Aorta (tissue), 5 donors: ENCODE measurements at places on chromosomes 6 and 20.

- no peak for DNase-seq
- H3K27ac ChIP-seq: no peak overlapping the region
- no peaks in the 10 kb centered on the region for H3K4me1 ChIP-seq
- peaks cover 2% of the 10 kb centered on the region for H3K27me3 ChIP-seq
Measured at GRCh38 chr20:40082436-40082835, 606.6 kb downstream of the MAFB start.

DNA sequence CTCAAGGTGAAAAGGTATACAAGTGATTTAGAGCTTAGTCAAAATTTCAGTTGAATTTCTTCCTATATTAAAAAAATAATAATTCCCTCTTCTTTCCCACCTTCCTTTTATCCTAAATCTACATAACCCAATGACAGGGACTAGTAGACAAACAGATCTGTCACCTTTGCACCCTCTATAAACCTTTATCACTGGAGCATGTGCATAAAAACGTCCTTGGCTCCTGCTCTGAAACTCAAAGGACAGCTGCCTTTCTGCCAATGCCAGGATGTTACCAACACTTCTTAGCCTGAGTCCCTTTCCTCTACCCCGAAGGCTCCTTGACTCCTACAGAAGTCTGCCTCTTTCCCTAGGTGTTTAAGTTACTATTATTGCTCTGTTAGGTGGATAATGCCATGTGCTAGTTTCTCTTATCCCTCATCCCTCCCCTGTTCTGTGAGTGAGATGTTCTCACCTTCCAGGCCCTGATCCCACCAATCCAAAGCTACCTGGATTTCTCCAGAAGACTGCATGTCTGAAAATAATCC lies 4.3 kb downstream of the CLVS2 start:
- no peaks in the 10 kb centered on the region for H3K36me3 ChIP-seq
- H3K27ac ChIP-seq: no peak overlapping the region

DNA sequence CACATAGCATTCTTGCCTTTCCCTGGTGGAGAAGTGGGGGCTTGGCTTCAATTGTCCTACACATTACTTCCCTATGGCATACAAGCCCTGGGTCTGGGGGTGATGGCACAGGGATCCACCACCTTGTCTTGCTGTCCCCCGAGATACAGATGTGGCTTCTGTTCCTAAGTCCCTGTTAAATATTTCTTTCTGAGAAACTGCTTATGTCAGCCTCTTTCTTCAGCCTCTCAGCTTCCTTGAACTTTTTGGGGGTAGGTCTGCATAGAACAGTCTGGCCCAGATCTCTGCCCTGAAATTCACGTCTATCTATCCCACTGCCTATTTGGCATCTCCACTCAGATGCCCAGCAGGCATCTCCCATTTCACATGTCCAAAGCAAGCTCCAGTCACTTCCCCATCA lies 177.4 kb downstream of the SCP2D1 start:
- no peak overlapping the region for H3K27ac ChIP-seq
- no peak overlapping the region for H3K4me3 ChIP-seq
- no peak for DNase-seq
- H3K4me1 ChIP-seq: no peaks in the 10 kb centered on the region
- H3K27me3 ChIP-seq: no peaks in the 10 kb centered on the region

GRCh38 chr6:53854843-53855567 lies 60.2 kb downstream of the LRRC1 start:
- DNase-seq: no peak
- H3K27me3 ChIP-seq: no peaks in the 10 kb centered on the region
- H3K4me1 ChIP-seq: peaks cover 6% of the 10 kb centered on the region
- H3K27ac ChIP-seq: no peak overlapping the region
- H3K36me3 ChIP-seq: no peaks in the 10 kb centered on the region

DNA sequence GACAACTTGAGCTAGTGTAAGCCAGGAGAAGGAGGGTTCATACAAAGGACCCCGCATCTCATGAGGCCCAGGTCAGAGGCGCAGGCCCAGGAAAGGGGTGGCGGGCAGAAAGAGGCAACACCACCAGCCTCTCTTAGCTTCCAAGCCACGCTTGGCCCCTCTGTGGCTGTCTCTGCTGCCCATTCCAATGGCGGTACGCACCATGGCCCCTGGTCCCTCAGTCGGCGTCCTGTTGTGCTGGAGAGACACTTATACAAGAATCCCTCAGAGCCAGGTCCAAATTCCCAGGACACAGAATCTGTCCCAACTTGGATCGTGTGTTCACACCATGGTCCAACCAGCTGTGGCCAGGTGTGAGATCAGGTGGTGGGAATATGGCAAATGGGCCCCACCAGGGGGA lies 127.0 kb upstream of the CDH4 start:
- no peak overlapping the region for H3K4me3 ChIP-seq
- no peaks in the 10 kb centered on the region for H3K4me1 ChIP-seq
- no peak overlapping the region for H3K27ac ChIP-seq
- H3K27me3 ChIP-seq: no peaks in the 10 kb centered on the region
- no peaks in the 10 kb centered on the region for H3K36me3 ChIP-seq

DNA sequence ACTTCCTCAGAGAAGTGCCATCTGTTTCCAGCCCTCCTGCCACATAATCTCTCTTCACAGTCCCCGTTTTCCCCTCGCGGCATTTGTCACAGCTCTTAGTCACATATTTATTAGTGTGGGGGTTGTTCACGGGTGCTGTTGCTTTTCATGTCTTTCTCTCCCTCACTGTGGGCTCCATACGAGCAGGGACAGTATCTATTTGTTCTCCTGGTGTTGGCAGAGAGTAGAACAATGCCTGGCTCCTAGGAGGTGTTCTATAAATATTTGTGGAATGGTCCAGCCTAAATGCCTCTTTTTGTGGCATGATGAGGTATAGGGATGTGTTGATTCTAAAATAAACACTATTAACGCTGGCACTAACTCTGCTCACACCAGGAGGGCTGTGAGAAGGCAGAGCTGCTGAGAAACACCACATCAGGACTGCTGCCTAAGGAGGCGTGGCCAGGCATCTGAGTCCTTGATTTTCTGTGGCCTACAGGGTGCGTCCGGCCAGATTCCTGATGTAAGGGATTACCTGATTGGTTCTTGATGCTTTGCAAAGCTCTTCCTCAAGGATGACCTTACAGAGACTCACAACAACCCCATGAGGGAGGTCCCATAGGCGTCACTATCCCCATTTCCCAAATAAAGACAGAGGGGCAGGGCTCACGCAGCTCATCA lies 219.8 kb upstream of the ARID1B start:
- H3K27me3 ChIP-seq: no peaks in the 10 kb centered on the region
- H3K4me1 ChIP-seq: no peaks in the 10 kb centered on the region
- H3K36me3 ChIP-seq: no peaks in the 10 kb centered on the region
- H3K4me3 ChIP-seq: no peak overlapping the region
- H3K27ac ChIP-seq: no peak overlapping the region
- no peak for DNase-seq

- no peaks in the 10 kb centered on the region for H3K36me3 ChIP-seq
- no peaks in the 10 kb centered on the region for H3K27me3 ChIP-seq
- no peaks in the 10 kb centered on the region for H3K4me1 ChIP-seq
- H3K4me3 ChIP-seq: no peak overlapping the region
- H3K27ac ChIP-seq: no peak overlapping the region
Measured at GRCh38 chr6:34570066-34570833, 14.1 kb upstream of the SPDEF start.

DNA sequence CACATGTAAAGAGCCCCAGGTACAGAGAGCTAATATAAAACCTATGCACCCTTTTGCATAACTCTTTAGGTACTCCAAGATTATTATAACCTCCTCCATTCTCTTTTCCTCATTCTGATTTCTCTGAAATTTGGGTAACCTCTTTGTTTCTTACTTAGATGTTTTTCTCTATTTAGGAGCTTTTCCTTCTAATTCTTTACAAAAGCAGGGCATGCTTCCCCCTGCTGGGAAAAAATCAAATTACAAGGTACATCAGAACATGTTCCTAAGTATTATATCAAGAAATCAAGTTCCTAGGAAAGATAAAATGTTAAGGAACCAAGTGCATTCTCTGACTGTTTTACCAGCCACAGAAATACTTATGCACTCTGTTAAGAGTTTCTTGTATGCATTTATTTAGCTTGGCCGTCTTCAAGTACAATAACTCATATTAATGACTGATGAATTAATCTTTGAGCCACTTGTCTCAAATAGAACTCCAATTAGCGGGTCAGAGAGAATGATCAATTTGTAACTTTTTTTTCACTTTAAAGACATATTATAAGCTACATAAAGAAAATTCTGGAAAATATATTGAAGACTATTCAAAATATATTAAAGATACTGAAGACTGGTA lies 2.1 kb downstream of the KHDRBS2 start:
- no peaks in the 10 kb centered on the region for H3K36me3 ChIP-seq
- no peaks in the 10 kb centered on the region for H3K27me3 ChIP-seq
- H3K4me3 ChIP-seq: no peak overlapping the region
- H3K27ac ChIP-seq: no peak overlapping the region
- H3K4me1 ChIP-seq: no peaks in the 10 kb centered on the region

DNA sequence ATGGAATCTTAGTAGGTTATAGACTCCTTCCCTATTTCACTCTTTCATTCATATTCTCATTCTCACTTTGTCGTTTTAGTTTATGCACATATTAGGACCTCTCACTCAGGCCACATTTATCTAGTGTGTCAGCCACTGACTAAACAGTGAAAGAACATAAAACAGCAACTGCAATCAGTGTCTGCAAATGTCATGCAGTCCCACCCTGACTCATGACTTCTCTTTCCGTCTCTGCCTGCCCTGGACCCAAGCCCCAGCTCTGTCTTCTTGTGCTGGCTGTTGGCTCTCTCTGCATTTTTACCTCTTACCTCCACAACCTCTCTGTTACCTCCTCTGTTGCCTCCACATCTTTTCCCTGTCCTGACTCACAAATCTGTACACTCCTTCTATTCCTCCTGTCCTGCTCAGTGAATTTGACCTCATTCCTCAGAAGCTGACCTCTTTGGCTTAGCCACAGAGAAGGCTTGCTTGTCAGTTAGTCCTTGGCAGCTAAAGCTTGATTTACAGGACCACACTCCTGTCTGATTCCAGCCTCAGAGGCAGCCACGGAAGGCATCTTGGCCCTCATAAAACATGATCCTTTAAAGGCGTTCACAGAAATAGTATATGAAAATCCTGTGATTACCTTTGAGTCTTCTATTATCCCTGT lies 247.6 kb downstream of the PKHD1 start:
- no peaks in the 10 kb centered on the region for H3K27me3 ChIP-seq
- DNase-seq: no peak
- H3K27ac ChIP-seq: no peak overlapping the region
- H3K4me3 ChIP-seq: no peak overlapping the region
- no peaks in the 10 kb centered on the region for H3K4me1 ChIP-seq

DNA sequence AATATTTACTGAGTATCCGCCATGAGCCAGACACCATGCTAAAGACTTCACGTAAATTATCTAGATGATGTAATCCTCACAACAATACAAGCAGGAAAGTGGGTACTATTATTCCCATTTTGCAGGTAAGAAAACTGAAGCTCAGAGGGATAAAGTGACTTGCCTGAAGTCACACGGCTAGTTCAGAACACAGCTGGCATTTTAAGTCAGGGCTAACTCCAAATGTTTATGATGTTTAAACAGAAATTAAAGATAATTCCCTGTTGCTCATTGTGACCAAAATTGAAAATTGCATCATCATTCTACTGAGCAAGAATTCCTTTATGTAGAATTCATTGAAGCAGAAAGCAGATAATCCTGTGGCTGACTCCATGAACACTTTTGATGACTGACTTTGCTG lies 71.3 kb upstream of the STXBP5 start:
- H3K36me3 ChIP-seq: no peaks in the 10 kb centered on the region
- no peak for DNase-seq
- no peaks in the 10 kb centered on the region for H3K4me1 ChIP-seq
- H3K4me3 ChIP-seq: no peak overlapping the region

DNA sequence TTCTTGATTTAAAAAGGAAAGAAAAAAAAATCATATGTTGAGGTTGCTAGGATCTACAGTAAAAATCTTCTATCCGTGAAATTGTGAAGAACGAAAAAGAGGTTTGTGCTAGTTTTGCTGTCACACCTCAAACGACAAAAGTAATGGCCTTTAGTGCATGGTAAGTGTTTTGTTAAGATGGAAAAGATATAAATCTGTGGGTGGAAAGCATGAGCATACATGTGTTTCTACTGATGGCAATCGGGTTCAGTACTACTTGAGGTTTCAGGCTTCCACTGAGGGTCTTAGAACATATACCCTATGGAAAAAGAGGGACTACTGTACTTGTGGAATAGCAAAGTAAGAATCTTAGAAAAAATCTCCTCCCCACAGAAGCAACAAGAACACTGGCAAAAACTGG lies 58.0 kb downstream of the AHI1 start:
- no peak for DNase-seq
- no peaks in the 10 kb centered on the region for H3K4me1 ChIP-seq
- H3K27me3 ChIP-seq: no peaks in the 10 kb centered on the region
- peaks cover 4% of the 10 kb centered on the region for H3K36me3 ChIP-seq

DNA sequence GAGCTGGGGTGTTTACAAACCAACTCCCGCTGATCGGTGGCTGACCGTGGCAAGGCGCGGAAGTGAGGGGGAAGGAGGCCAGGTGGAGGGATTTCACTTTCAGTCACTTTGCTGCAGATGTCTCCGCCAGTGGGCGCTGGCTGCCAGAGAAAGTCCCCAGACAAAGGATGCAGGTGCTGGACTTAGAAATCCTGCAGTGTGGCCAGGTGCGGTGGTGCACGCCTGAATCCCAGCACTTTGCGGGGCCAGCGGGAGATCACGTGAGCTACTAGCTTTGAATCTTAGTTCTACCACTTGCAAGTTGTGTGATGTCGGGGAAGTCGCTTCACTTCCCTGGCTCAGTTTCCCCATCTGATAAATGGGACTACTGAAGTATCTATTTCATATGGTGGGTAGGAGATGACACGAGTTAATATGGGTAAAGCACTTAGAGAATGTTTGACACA lies 180.4 kb downstream of the ZNF217 start:
- no peak for DNase-seq
- H3K4me3 ChIP-seq: no peak overlapping the region
- H3K27ac ChIP-seq: no peak overlapping the region
- peaks cover 4% of the 10 kb centered on the region for H3K27me3 ChIP-seq
- H3K36me3 ChIP-seq: no peaks in the 10 kb centered on the region

- H3K27me3 ChIP-seq: no peaks in the 10 kb centered on the region
- no peaks in the 10 kb centered on the region for H3K36me3 ChIP-seq
- DNase-seq: no peak
- no peak overlapping the region for H3K27ac ChIP-seq
- no peak overlapping the region for H3K4me3 ChIP-seq
Measured at GRCh38 chr6:82484737-82485626, 121.4 kb downstream of the TPBG start.

DNA sequence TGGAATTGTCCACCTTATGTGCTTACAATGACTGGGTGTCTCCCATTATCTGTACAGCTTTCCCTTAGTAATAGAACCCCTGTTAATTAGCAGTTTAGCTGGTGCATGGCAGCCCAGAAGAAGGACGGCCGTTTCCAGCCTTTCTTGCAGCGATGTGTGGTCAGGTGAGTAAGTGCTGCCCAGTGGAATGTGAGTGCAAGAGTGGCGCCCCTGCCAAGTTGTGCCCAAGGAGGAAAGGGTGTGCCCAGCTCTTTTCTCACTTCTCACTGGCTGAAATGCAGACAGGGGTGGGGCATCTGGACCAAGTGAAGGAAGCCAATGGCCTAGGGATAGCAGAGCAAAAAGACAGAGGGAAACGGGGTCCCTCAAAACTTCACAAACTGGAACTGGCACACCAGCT lies 296.8 kb downstream of the PREX1 start:
- no peaks in the 10 kb centered on the region for H3K4me1 ChIP-seq
- no peak for DNase-seq
- H3K27me3 ChIP-seq: no peaks in the 10 kb centered on the region
- H3K36me3 ChIP-seq: no peaks in the 10 kb centered on the region
- H3K27ac ChIP-seq: no peak overlapping the region

GRCh38 chr6:132133736-132134445 lies 182.7 kb upstream of the CCN2 start:
- H3K4me1 ChIP-seq: no peaks in the 10 kb centered on the region
- no peak overlapping the region for H3K4me3 ChIP-seq
- H3K36me3 ChIP-seq: no peaks in the 10 kb centered on the region
